ENCODE measurements at places on chromosomes 1 and 21.
A peak's percentile ranks its signal among the peaks of the same experiment; 100 is the strongest.

DNA sequence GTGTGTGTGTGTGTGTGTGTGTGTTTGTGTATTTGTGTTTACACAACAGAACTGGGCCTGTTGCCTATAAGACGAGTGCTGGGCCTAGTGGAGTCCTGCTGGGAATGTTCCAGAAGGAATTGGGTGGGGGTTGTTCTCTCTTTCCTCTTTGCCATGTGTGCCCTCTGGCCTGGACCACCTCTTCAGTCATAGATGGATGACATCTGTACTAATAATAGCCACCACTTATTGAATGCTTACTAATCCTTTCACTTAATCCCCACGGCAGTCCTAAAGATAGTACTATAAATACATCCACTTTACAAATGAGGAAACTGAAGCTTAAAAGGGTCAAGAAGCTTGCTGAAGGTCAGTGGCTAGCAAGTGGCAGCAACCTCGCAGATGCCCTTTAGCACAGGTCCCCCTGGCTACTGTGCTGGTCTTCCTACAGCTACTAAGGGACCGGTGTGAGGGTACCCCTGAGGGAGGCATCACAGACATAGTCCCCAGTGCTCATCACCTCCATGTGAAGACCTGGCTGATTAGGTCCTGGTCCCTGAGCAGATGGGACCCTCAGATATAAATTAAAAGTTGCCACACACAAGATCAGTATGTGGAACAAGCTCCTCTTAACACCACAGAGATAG, 55.2 kb upstream of the KIF1B start:
- DNase-seq: no peak

DNA sequence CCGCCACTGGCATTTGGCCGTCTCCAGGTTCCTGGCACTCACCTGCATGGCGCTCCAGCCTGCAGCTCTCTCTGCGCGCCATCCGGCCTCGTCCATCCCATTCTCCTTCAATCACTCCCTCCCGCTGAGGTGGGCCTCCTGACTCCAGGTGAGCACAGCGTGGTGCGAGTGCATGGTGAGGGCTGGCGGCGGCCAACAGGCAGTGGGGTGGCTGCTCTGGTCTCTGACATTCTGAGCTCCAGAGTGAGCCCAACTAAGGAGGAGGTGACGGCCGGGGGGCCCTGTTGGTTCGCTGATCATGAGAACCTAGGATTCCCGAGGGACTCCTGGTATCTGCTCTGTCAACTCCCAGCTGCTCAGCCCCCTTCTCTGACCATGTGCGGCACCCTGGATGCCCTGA, 130.4 kb downstream of the AJAP1 start:
- DNase-seq: no peak

DNA sequence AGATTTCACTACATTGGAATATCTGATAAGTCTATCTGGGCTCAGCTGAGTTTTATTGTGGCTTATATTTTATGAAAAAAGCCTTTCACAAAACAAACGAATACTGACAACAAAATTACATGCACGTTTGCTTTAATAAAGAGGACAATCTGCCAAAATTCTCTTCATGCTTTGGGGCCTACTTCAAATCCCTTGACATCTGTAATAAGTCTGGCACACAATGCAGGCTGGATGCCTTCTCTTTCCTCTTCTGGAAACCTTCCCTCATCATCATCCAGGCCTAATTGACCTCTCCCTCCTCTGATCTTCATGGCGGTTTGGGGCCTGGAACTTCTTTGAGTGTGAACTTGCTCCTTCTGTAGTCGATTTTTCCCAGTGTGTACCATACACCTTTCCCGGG, 70.3 kb downstream of the MAP10 start:
- DNase-seq: no peak

GRCh38 chr1:109850194-109850593, 60.5 kb upstream of the CSF1 start:
- DNase-seq: no peak

DNA sequence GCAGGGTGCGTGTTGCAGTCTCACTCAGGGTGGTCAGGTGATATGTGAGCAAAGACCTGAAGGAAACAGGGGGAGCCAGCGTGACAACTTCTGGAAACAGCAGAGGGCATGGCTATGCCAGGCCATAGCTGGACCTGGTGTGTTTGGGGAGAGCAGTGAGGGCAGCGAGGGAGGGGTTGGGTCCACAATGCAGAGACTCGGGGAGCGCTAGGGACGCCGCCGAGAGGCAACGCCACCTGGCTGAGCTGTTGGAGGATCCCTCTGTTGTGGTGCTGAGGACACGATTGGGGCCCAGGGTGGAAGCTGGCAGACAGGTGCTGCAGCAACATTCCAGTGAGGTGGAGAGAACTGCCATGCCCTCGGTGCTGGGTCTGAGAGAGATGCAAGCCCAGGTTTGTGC, 26.6 kb upstream of the LSS start:
- no peak for DNase-seq

DNA sequence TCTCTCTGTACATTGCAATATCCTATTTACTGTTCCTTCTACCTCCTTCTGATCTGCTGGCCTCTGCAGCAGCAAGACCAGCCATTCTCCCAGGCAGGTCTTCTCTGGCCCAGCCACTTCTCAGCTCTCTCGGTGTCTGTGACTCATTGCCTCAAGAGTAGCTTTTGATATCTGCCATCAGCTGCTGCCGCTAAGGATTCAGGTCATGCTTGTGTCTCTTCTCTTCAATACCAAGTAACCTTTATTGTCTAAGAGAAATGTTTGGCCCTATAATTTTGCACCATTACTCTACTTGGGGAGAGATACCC, 101.8 kb downstream of the TMEM53 start:
- DNase-seq: no peak

- DNase-seq: no peak
Measured at GRCh38 chr1:65166572-65167305, 18.7 kb downstream of the AK4 start.

GRCh38 chr1:174713796-174714195, 266.0 kb downstream of the GPR52 start:
- DNase-seq: no peak

DNA sequence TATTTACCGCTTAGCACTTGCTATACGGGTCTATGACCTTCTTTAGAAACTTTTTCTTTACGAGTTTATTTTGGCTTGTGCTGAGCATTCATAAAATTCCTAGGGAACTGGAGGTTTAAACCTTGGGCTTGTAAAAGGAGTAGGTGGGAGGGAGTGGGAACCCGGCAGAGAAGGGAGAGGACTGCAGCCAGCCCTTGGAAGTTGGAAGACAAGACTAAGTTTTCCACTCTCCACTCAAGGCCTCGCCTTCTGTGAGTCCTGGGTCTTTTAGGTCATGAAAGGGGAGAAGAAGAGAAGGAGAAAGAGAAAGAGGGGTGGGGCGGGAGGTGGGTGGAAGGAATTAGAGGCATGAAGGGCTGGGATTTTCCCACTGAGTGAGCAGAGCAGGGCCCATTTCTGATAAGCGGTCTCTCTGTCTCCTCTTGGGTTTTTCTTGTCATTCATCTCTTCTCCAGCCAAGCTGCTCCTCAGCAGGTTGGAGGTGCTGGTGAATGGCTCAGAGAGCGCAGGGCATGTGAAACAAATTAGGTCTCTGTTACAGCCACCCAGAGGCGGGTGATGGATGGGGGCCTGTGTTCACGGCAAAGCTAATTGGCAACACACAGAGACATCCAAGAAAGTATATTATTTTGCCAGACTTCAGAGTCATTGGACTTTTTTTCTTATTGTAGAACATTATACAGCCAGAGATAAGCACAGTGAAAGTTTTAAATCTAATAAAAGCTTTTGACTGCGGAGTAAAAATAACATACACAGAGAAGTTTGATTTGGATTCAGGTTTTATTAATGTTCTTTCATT, 247.3 kb downstream of the FOXD2 start:
- DNase-seq: no peak

GRCh38 chr21:35615325-35615724, 445.0 kb downstream of the SETD4 start:
- DNase-seq: no peak

DNA sequence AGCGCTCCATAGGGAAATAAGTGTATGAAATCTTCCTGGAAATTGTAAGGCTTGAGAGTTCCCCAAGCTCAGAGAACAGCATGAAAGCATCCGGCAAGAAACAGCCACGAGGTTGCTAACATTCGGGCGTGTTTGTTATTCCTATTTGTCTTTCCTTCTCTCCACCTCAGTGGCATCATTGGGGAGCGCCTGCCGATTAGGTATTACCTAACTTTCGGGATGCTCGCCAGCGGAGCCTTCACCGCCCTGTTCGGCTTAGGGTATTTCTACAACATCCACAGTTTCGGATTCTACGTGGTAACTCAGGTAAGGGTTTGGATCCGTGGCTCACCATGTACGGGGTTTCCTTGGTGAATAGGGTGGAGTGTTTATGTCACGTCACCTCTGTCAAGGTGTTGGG, 25.7 kb downstream of the SLC37A1 start:
- no peak for DNase-seq

GRCh38 chr1:214004014-214004413, 16.2 kb downstream of the PROX1 start:
- DNase-seq: no peak

DNA sequence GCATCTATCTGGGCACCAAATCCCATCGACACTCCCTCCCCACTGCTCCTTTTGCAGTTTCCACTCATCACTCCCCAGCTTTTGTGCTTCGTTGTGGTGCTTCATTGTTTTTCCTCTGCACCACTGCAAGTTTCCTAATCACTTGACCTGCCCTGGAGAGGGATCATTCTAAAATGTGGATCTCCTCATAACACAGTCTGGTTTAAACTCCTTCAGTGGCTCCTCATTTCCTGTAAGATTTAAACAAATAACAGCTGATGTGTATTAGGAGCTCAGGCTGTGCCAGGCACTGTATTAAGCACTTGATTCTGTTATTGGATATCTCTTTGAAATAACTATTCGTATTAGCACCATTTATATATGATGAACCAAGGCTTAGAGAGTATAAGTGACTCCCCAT, 51.3 kb downstream of the MAP10 start:
- no peak for DNase-seq

GRCh38 chr1:77219166-77219887, at the start of gene PIGK:
PIGK (minus strand) TSS chr1:77219430; CDS start chr1:77219402, 28 bp downstream.
- peak; percentile 93 for DNase-seq

- DNase-seq: no peak
Measured at GRCh38 chr1:116772648-116773045, 18.4 kb downstream of the CD2 start.

GRCh38 chr1:171919891-171920887, 78.9 kb downstream of the DNM3 start:
- no peak for DNase-seq

GRCh38 chr1:28176492-28177470, at the start of gene PTAFR:
PTAFR (minus strand) TSS chr1:28176690; CDS start chr1:28151021, 25,669 bp downstream.
- peak; percentile 76 for DNase-seq

DNA sequence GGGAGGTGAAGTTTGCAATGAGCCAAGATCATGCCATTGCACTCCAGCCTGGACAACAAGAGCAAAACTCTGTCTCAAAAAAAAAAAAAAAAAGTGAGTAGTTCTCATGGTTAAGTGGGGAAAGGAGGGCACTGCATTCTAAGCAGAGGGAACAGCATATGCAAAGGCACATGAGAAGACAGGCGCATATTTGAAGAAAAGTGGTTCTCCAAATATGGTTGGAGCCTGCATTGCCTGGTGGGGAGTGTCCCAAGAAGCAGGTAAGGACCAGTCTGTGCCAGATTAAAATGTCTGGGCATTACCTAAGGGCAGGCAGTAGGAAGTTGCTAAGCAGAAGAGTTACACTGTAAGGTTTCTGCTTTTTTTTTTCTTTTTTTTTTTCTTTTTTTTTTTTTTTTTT, 2.5 kb upstream of the KPNA6 start:
- DNase-seq: no peak

DNA sequence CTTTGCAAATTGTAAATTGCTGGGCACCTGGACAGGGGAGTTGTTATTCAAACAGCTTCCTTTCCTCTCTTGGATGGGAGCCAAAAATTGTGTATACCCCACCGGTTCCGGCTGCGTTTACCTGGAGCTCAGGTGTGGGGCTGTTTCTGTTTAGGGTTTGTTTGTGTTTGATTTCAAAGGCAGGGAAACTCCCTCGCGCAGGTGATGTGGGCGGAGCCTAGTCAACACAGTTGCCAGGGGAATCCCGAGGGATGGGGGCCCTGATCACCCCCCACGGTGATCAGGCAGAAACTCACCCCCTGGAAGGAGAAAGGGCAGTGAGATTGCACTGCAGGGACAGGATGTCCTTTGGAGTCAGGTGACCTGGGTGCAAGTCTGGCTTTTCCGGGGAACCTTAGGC, 28.3 kb downstream of the CDCP2 start:
- DNase-seq: no peak

GRCh38 chr1:30466026-30466425, 257.4 kb downstream of the MATN1 start:
- DNase-seq: no peak

- DNase-seq: peak; percentile 81
Measured at GRCh38 chr1:26993237-26994019, at the start of gene TRNP1. TRNP1 (plus strand) TSS chr1:26993692; CDS start chr1:26993787, 95 bp downstream.

DNA sequence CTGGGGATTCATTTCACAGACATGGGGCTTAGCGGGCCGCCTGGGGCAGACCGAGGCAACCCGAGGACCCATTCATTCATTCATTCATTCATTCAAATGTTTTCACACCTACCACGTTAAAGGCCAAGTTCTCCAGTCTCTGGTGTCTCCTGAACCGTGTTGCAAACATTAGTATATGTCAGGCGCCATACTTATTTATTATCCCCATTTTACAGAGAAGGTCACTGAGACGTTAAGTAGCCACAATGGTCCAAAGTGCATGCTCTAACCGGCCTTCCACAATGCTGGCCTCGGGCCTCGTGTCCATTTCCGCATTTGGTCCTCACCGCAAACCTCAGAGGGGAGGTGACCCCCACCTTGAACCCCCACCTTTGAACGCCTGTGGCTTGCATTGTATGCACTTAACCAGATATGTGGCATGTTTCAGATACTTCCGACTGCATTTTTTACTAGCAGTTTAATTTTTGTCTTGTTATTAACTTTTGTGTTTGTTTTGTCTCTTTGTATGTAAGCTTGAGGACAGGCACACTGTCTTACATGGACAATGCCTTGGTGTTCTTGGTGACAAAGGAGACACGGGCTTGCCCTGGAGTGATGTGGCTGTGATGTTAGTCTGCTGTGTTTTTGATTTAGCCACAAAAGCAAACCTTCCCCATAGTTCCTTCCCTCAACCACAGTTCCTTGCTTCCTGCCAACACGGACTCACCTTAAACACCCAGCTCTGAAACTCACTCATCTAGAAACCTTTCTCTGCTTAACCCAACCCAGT, 1.2 kb upstream of the IFFO2 start:
- DNase-seq: no peak

Data from lower lobe of right lung (tissue), 2 donors.